ENCODE measurements at places on chromosomes 2 and 18.

GRCh38 chr2:233820774-233821105 is 33.6 kb downstream of the HJURP start:
- no peak for DNase-seq

GRCh38 chr2:216006164-216006663 is 7.1 kb downstream of the MREG start:
- DNase-seq, result no peak

- no peak for DNase-seq
Measured at GRCh38 chr2:235535423-235536130, 41.7 kb downstream of the AGAP1 start.

DNA sequence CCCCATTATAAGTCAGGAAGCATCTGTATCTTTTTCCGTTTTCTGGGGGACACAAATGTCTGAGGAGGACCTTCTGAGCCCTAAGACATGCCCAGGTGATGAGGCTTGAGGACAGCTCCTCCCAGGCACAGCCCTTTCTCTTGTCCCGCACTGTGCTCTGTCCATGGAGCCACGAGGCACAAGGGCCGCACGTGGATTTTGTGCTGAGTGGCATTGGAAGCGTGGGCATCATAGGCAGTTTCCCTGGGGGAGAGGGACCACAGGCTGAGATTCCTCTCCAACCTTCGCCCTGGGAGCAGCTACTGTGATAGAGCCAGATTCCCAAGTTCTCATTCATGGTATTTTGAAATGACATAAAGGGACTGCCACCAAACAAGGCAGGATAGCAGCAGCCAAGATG is 139.9 kb downstream of the SH3RF3 start:
- DNase-seq, result no peak

DNA sequence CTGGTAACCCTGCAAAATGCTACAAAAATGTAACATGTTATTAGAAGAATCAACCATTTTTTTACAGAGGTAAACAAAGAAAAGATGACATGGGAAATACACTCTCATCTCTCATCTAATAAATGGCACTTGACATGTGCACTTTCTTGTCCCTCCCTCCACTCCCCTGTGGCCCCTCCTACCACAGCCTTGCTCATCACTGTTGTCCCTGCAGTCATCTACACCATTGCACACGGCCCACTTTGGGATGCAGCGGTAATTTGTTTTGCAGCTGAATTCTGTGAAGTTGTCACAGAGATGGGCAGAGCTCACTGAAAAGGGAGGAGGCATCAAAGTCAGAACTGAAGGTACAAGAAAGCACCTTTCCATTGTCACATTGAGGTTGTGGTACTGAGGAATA is 103.6 kb downstream of the DHRS9 start:
- DNase-seq, result no peak

DNA sequence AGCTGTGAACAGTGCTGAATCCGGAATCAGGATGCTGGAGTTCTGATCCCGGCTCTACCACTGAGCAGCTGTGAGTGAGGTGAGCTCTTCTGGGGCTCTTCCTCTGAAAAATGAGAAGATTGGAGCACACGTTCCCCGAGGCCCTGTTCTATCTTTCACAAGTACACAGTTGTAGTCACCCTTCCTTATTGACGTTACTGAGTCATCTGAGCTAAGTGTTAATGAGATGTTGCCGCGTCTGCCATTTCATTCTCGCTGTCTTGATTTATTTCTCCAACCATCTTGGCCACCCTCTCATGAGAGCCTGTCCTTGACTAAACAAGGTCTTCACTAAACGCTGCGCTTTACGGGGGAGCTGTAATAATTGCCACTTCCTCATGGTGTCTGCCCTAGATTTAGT is 31.9 kb upstream of the EFR3B start:
- no peak for DNase-seq

- DNase-seq, result no peak
Measured at GRCh38 chr2:197626965-197627625, 48.3 kb downstream of the RFTN2 start.

GRCh38 chr2:24832931-24833701 is 39.9 kb downstream of the CENPO start:
- no peak for DNase-seq

GRCh38 chr2:231452799-231453508 is 11.3 kb downstream of the NCL start:
- DNase-seq, result no peak

DNA sequence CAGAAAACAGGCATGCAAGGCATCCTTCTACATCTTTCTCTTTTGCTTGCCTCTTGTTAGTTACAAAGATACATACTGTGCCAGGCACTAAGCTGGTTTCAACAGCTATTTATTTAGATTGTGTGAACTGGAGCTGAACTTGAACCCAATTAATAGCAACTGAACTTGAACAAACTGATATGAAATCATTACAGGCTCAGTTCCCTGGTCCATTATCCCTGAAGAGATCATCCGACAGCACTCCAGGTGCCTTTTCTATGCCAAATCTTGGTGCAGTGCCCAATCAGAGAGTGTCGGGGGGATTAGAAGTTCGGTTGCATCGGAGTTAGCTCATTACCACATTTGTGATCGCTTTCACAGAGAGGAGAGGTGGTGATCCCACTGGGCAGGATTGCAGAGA is 477.6 kb downstream of the PARD3B start:
- no peak for DNase-seq

GRCh38 chr18:22345718-22346117 is 72.0 kb downstream of the CTAGE1 start:
- DNase-seq, result no peak
